ENCODE measurements at places on chromosomes 4 and X.

DNA sequence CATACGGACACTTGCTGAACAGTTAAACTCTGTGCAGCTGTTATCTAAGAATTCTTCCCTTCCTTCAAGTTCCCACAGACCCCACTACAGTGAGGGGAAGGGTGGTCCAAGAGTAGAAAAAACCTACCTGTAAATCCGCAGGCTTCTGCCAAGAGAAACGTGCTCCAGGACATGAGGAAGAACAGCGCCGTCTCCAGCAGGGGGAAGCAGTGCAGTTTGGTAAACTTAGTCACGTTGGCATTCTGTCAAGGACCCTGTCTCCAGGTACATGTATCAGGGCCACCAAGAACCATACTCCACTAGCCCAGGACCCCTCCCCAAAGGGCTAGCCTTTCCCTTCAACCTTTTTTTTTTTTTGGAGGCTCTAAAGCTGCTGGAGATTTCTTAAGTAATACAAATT lies 79.9 kb downstream of the CHST7 start:
- DNase-seq = no peak

DNA sequence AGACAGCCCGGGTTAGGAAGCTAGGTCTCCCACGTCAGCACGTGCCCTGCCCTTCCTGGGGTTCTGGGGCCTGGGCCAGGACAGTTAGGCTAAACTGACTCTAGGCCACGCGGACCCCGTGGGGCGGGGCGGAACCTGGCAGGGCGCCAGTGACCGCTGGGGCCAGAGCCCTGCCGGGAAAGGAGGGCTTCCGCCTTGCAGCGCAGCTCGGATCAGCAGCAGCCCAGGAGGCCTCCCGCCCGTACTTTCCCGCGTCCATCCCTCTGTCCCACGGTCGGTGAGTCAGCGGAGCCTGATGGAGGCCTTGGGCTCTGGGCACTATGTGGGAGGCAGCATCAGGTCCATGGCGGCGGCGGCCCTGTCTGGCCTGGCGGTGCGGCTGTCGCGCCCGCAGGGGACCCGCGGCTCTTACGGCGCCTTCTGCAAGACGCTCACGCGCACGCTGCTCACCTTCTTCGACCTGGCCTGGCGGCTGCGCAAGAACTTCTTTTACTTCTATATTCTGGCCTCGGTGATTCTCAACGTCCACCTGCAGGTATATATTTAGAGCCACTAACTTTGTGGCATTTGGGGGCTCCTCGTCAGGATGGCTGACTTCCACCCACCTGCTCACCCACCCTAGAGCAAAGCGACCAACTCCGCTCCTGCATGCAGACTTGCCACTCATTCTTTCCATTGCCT lies at the start of gene SMIM10:
Gene SMIM10 (plus strand): TSS at position 191 of the 681 bp plus-strand sequence. CDS start 105 bp downstream, at position 296.
- peak; percentile 84 for DNase-seq

- no peak for DNase-seq
Measured at GRCh38 chrX:107440187-107440586, 9.3 kb upstream of the FRMPD3 start.

- no peak for DNase-seq
Measured at GRCh38 chr4:1418494-1419285, 12.4 kb upstream of the NKX1-1 start.

- DNase-seq = no peak
Measured at GRCh38 chr4:165873298-165874071, 448 bp downstream of the TLL1 start.

DNA sequence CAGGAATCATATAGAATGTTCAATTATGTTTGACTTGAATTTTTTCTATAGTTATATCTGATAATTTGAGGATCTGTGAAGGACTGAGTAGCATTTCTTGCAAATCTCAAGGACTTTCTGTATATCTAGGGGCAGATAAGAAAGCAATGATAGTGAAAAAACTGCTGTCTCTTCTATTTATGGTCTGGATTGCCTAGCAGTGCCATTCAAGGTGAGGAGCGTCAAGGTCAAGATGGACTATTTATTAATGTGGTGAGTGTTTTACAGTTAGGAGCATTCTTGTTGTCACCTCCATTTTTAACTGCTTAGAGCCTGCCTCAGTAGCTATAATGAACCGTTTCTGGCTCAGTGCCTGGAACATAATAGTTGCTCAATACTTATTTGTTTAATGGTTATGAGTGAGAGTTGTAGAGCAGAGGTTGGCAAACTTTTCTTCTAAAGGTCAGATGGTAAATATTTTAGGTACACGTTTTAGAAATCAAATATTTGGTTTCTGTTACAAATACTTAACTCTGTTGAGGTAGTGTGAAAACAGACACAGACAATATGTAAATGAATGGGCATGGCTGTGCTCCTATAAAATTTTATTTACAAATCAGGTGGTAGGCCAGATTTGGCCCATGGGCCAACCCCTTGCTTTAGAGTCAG lies 523.2 kb upstream of the IGFBP7 start:
- no peak for DNase-seq

DNA sequence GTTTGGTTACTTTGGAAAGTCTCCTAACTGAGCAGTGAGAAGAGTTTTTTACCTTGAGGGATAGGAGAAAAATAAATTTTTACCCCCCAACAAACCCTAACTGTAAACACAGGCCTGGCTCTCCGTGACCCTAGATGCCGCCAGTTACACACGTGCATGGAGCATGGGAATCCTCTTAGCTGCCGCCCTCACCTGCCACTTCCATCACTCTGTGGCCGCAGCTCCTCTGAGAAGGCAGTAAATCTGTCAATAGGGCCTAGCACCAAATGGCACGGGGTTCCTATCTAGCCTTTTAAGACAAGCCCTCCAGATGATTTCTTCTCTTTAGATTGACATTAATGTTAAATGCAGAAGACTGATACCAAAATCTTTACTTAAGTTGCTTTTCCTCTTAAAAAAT lies 330.3 kb upstream of the FAM241A start:
- DNase-seq = no peak

DNA sequence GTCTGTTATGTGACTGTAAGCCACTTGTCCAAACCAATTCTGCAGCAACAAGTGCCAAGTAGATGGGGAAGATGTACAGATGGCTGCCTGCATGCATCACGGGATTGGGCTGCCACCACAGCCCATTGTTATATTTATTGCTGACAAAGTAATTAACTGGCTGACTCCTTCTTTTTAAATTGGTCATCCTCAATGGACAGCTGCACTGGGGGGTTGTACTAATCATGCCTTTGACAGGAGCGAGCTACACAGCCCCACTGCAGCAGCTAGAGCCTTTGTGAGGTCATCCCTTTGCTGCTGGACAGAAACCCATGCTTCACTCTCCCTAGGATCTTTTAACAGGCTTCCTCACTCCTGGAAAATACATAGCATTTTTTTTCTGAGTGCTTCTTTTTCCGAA lies 146.7 kb upstream of the CXXC4 start:
- no peak for DNase-seq

DNA sequence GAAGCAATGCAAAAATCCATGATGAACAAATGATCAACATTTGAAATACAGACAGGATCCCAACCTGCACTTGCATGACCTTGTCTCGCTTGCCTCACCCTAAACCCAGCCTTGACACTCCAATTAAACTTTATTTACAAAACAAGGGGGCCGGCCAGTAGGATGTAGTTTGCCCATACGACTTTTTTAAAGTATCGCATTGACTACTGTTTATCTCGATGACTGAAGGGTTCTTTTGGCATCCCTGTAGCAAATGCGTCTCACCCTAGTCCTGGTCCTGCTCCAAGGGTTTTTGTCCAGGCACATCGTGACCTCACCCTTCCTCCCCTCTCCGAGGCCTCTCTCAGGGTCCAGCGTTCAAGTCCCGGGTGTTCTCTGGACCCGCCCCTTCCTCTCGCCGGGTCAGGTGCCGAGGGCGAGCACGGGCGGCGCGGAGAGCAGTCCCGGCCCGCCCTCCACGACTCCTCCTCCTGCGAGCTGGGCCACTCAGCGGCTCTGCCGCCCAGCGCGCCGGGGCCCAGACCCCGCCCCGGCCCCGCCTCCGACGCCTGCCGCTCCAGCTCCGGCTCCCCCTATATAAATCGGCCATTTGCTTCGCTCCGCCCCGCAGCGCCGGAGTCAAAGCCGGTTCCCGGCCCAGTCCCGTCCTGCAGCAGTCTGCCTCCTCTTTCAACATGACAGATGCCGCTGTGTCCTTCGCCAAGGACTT lies at the start of gene SLC25A5:
Gene SLC25A5 (plus strand): TSS at position 603 of the 709 bp plus-strand sequence. CDS start 72 bp downstream, at position 675.
- peak; percentile 82 for DNase-seq

GRCh38 chr4:154911097-154911496 lies 130.0 kb downstream of the RBM46 start:
- no peak for DNase-seq

DNA sequence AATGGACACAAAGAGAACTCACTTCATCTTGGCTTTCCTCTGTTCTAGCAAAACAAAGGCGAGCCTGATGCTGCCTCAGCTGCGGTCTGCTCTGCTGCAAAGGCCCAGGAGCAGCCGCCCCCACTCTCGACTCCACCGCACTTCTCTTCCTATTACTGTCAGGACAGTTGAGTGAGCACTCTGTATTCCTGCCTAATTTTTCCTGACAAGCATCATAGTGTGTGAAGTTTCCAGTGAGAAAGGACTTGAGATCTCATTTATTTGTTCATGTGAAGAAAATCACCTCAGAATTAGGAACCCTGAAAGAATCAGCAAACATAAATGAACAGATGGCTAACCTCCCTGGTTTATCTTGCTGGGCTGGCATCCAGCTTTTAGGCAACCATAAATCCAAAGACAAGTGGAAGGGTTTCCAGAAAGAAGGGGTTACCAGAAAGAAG lies 15.6 kb downstream of the SCARB2 start:
- DNase-seq = no peak

- DNase-seq = no peak
Measured at GRCh38 chr4:866761-867390, 40.9 kb upstream of the CPLX1 start.

- DNase-seq = no peak
Measured at GRCh38 chrX:42028109-42028508, 104.8 kb upstream of the CASK start.

DNA sequence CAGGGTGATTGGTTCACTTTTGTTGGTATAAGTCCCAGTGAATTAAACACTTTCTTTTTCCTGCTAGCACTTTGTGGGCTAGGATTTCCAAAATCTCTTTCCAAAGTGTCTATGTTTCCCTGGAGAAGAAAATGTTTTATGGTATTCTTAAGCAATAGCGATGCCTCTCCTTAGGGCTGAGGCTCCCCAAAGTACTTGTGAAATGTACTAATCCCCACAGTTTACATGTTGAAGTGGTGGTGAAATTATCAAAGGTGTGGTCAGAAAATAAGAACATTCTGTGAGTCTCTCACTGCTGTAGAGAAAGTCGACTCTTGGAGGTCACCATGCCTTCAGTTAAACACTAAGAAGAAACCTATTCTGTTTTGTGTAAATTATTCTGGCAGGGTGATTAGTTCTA lies 51.5 kb upstream of the AMELX start:
- no peak for DNase-seq

- DNase-seq = peak; percentile 73
Measured at GRCh38 chrX:120560405-120560841, 339 bp downstream of the CUL4B start.

GRCh38 chr4:48780865-48781214 lies 761 bp upstream of the FRYL start:
- no peak for DNase-seq

GRCh38 chr4:126051689-126052424 lies 737.1 kb downstream of the FAT4 start:
- DNase-seq = no peak

DNA sequence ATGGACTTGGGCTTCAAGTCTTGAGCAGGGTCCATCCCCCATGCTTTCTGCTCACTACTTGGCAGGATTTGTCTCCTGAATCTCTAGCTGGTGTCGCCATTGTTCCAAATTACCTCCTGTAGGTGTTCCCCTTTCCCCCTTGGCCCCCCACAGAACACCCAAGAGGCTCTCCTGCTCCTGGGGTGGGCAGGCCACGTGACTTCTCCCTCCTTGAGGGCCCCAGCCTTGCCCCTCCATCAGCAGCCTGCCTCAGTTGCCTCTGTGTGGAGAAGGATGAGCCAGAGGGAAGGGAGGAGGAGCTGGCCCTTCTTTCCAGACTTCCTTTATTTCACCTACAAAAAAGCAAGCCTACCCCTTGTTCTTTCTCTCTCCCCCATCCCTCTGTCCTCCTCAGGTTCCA lies 1.8 kb downstream of the GPR78 start:
- no peak for DNase-seq

- no peak for DNase-seq
Measured at GRCh38 chr4:150199056-150199455, 120.8 kb downstream of the DCLK2 start.

DNA sequence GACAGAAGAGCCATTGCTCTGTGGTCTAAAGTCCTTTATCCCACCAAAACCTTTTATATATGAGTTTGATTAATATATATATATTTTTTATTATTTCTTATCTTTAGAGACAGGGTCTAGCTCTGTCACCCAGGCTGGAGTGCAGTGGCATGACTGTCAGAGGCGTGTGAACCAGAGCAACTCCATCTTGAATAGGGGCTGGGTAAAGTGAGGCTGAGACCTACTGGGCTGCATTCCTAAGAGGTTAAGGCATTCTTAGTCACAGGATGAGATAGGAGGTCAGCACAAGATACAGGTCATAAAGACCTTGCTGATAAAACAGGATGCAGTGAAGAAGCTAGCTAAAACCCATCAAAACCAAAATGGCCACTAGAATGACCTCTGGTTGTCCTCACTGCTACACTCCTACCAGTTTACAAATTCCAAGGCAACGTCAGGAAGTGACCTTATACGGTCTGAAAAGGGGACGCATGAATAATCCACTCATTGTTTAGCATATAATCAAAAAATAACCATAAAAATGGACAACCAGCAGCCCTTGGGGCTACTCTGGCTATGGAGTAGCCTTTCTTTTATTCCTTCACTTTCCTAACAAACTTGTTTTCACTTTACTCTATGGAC lies 10.5 kb downstream of the TBCK start:
- no peak for DNase-seq

DNA sequence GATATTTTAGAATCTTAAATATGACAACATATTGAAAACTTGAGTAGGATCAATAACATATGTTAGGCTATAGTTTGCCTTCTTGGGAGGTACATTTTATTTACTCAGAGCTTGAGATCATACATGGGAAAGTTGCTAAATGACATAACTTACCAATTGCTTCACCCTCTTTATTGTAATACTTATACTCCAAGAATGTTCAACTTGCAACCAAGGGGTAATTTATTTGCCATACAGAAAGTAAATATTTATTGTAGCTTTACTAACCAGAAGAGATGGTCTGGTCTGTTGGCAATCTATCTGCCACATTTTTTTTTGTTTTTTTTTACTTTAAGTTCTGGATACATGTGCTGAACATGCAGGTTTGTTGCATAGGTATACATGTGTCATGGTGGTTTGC lies 426.6 kb downstream of the ARHGAP24 start:
- DNase-seq = no peak

- DNase-seq = no peak
Measured at GRCh38 chrX:11890836-11891514, 132.9 kb downstream of the MSL3 start.

All from SJSA1 (cell line).